T-helper 1 cell (primary cell): ENCODE measurements at places on chromosomes 3 and 15.

GRCh38 chr3:78287085-78287484 is 1247.2 kb downstream of the ROBO2 start:
- DNase-seq: no peak

GRCh38 chr3:52181543-52181942 is 16.4 kb upstream of the ALAS1 start:
- DNase-seq: no peak

GRCh38 chr15:64443016-64443415 is 17.4 kb upstream of the ZNF609 start:
- no peak for DNase-seq

GRCh38 chr3:13607821-13608597 is 59.1 kb downstream of the FBLN2 start:
- no peak for DNase-seq

GRCh38 chr15:85504749-85505676 is 124.6 kb downstream of the AKAP13 start:
- DNase-seq: peak; percentile 45

- DNase-seq: no peak
Measured at GRCh38 chr15:87901008-87901407, 355.5 kb downstream of the NTRK3 start.

GRCh38 chr3:31077021-31077601 is 182.7 kb upstream of the GADL1 start:
- no peak for DNase-seq

GRCh38 chr3:127404221-127405009 is 116.6 kb upstream of the PRR20G start:
- no peak for DNase-seq
